HuH-7.5 (cell line): ENCODE measurements at places on chromosomes 2 and 18.

DNA sequence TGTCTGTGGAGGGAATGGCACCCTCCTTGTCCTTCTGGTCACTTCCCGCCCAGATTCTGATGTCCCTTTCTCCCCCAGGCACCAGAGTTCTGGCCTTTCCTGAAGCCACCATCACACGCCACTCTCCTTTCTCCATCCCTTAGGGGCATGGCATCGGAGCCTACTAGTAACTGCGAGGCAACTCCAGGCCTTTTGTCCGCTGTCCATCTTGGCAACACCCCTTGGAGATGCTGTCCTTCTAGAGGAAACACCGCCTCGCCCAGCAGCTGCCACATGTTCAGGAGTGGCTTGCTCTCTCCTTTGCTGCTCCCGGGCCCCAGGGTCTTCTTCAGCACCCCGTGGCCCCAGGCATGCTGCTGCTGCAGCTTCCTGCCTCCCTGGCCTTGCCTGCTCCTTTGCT lies 267.0 kb downstream of the SRBD1 start:
- no peak for DNase-seq

- no peak for DNase-seq
These were observed 48.5 kb downstream of the ANTXR1 start for GRCh38 chr2:69061525-69061924.

DNA sequence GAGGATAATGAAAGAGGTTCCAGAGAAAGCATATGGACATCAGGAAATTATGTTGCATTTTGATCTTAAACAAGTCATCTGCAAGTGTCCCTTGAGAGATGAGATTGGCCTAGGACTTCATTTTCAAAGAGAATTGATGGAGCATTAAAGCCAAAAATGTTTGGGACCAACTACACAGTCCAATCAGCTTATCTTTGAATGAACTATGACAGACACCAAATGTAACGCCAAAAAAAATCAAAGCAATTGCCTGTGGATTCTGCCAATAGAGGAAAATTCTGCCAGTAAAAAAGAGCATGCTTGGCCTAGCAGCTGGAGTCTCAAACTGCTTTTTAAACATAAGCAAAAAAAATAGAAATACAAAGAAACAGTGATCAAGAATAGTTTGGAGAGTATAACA lies 594.5 kb upstream of the CHAC2 start:
- no peak for DNase-seq

DNA sequence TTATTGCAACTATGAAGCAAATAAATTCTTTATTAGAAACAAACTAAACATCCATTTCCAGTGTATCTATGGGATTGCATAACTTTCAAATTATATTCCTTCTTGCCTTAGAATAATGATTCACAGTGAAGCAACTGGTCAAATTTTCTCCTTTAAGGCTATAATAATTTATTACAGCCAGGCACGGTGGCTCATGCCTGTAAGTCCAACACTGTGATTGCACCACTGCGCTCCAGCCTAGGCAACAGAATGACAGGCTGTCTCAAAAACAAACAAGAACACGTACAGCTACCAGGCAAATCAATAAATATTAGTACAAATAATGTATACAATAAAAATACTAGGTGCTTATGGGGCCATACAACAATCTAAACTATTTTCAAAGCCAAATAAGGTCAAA lies 1416.2 kb downstream of the LRP1B start:
- DNase-seq, result no peak

- DNase-seq, result no peak
These were observed 243.0 kb upstream of the CHST9 start for GRCh38 chr18:27428120-27428519.

DNA sequence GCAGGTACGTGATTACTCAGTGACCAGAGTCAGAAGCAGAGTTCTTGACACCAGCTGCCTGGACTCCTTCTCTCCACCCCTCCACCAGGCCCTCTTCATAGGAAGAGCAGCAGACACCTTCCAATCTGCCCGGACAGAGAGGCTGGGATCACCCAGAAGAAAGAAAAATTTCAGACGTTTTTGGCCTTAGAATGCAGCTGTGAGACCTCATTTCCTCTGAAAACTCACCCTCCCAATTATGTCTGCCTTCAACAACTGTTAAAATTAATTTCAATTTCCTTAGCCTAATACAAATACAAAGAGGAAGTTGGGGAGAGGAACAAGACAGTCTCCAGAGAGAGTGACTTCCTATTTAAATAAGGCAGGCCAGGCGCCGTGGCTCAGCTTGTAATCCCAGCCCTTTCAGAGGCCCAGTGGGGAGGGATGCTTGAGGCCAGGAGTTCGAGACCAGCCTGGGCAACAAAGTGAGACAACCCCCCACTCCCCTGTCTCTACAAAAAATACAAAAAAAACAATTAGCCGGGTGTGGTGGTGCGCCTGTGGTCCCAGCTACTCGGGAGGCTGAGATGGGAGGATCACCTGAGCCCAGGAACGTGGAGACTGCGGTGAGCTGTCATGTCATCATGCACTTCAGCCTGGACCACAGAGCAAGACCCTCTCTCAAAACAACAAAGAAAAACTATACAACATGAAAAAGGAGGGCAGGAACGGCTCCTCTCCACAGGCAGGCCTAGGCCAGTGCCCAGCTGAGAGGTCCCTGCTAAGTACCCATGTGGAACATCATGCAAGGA lies 1.6 kb downstream of the SLC66A2 start:
- no peak for DNase-seq

DNA sequence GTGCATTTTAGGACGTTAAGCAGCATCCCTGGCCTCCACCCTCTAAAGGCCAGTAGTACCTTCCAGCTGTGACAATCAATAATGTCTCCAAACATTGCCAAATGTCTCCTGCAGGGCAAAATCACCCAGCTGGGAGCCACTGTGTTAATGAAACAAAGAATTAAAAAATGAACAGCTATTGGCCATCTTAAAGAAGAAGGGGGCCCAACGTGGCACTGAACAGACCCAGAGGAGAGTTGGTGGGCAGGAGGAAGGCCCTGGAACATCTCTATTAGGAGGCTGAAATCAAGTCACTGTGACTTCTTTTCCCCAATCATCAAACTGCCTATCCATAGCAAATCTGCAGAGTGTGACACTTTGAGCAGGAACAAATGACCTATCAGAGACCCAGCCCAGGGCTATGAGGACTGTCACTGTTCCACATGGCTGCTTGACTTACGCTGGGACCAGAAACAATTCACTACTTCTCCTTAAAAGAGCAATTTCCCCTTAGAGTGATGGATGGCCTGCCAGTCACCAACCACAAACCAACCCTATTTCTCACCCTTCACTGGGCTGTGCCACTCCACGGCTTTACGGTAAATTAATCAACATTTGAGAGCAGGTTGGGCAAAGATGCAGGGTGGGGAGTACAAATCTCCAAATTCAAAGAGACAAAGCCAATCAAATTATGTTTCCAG lies 35.2 kb upstream of the TEX51 start:
- no peak for DNase-seq

DNA sequence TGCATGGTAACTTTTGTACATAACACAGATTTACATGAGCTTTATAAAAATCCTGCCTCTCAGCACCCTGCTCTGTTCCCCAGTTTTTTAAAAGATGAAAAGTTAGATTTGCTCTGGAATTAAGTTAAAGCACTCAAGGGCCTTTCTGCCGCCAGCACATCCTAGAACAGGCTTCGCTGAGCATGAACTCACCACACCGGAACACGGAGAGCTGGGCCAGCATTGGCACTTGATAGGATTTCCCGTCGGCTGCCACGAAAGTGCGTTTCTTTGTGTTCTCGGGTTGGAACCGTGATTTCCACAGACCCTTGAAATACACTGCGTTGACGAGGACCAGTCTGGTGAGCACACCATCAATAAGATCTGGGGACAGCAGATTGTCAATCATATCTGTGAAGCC lies 34.3 kb downstream of the MRPL44 start:
- no peak for DNase-seq

DNA sequence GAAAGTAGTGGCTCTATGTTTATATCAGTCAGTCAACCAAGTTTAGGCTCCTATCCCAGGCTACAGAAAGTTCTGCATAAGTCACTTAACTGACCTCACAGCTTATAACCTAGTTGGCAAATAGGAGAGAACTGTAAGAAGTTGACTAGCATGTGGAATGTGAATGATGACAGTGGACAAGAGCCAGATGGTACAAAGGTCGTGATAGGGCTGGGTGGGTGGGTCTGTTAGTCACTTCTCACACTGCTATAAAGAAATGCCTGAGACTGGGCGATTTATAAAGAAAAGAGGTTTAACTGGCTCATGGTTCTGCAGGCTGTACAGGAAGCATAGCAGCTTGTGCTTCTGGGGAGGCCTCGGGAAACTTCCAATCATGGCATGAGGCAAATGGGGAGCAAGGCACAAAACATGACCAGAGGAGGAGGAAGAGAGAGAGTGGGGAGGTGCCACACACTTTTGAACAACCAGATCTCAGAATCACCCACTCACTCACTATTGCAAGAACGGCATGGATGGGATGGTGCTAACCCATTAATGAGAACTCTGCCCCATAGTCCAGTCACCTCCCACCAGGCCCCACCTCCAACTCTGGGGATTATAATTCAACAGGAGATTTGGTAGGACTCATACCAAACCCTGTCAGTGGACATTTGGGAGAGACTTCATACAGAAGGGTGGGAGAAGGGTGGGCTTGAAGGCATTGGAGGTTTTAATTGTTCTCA lies 68.8 kb downstream of the LTBP1 start:
- no peak for DNase-seq

DNA sequence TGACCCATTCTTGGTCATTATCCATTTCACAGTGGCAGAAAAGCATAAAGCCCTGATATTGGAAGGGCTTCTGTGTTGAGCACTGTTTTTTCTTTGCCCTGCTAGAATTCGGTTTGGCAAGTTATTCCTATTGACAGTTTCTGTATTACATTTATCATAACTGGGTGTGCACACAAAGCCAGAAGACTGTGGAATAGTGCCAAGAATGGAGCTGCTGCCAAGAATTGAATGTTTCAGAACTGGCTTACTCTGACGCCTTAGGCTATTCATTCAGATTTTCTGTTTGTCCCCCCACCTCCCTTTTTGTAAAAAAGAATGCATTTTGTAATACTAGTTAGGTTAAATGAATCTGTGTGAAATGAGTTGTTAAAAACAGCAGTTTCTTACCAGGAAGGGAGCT lies 12.7 kb downstream of the KDM3A start:
- DNase-seq, result no peak

GRCh38 chr2:20563251-20563650 lies 87.6 kb downstream of the HS1BP3 start:
- DNase-seq, result no peak

DNA sequence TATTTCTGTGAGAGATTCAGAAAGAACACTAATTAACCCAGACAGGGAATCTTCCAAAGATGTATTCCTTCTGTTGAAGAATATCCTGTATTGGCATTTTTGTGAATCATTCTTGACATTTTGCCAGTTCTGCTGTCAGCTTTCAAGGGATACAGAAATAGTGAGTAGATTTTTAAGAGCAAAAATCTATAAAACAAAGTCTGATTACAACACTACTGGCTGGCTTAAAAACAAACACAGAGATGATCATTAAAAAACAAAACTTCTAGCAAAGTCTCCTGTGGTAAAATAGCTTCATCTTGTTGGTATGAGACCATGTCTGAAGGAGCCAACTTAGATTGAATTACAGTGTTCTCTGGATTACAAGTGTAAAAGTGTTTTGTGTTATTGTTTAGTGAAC lies 866.3 kb upstream of the KLHL29 start:
- DNase-seq, result no peak

- no peak for DNase-seq
These were observed 461.4 kb downstream of the RNF144A start for GRCh38 chr2:7378591-7378990.

- no peak for DNase-seq
These were observed 162.2 kb upstream of the TWIST2 start for GRCh38 chr2:238685713-238686112.

DNA sequence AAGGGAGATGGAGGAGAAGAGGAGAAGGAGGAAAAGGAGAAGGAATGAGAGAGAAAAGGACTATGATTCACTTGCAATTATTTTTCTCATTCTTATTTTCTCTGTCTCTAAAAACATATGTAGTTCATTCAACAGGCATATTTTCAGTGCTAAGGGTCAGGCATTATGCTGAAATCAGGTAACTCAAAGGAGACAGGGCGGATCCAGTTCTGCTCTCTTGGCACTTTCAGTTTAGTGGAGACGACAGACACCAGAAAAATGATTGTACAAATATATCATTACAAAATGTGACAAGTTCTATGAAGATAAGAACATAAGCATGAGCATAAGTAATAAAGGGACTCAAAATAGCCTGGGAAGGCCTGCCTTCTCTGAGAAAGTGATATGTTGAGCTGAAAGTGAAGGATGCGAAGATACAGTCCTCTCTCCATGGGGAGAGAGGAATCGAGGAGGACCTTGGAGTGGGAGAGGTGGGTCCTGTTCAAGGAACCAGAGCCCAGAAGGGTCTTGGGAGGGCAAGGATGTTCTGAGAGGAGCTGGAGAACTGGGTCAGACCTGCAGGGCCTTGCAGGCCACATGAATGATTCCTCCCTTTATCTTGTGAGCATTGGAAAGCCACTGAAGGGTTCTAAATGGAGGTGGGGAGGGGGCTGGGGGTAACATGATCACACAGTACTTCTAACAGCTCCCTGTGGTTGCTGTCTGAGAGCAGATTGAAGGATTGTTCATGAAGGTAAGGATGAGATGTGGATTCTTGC lies 58.6 kb upstream of the TMEM17 start:
- no peak for DNase-seq

GRCh38 chr2:98727369-98728087 lies 3.4 kb downstream of the MGAT4A start:
- no peak for DNase-seq

GRCh38 chr2:65379721-65380171 lies 52.7 kb downstream of the SPRED2 start:
- DNase-seq, result no peak

DNA sequence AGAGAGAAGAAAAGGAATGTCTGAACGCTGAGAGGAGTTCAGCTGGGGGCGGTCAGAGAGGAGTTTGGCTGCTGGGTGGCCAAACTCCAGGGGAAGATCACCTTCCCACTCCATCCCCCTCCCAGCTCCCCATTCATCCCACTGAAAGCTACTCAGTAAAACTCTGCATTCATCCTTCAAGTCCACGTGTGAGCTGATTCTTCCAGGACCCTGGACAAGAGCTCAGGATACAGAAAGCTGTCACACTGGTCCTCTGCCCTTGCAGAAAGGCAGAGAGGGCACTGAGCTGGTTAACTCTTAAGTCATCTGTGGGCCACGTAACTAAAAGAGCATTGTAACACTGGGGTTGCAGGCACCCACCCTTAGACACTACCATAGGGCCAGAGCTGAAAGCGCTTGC lies 132.1 kb upstream of the ARL4C start:
- DNase-seq, result no peak

GRCh38 chr2:234163510-234164045 lies 113.1 kb downstream of the SPP2 start:
- no peak for DNase-seq

GRCh38 chr2:240126731-240127130 lies 9.4 kb downstream of the COPS9 start:
- no peak for DNase-seq

- no peak for DNase-seq
These were observed 131.5 kb downstream of the CAPN13 start for GRCh38 chr2:30675758-30676157.
